Mesendoderm (in vitro differentiated cells): ENCODE measurements at places on chromosomes 11 and 22.
A peak's percentile ranks its signal among the peaks of the same experiment; 100 is the strongest.

DNA sequence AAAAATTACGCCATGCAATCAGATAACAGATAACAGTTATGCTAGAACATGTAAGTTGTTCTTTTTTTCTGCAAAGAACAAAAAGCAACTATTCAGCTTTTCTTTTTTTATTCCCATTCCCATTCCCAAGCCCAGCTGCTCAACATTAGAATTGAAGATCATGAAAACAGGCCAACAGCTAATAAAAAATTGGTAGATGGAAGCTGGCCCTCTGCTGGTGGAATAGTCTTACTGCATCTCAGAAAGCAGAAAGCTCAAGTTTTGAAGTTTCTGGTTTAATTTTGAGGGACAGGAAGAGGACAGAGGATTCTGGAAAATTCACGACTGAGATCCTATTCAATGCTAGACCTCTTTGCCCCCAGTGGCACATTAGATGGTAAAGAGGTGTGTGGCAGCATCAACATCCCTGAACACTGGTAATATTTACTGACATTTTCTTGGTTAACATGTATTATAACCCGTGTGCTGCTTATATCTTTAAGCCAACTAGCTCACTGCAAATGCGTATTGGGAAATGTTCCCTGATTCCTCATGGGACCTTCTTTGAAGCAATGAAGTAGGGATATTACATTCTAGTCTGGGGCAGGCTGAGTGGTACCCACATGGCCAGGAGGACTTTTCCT lies 591.2 kb downstream of the OPCML start:
- DNase-seq, result peak; percentile 35

DNA sequence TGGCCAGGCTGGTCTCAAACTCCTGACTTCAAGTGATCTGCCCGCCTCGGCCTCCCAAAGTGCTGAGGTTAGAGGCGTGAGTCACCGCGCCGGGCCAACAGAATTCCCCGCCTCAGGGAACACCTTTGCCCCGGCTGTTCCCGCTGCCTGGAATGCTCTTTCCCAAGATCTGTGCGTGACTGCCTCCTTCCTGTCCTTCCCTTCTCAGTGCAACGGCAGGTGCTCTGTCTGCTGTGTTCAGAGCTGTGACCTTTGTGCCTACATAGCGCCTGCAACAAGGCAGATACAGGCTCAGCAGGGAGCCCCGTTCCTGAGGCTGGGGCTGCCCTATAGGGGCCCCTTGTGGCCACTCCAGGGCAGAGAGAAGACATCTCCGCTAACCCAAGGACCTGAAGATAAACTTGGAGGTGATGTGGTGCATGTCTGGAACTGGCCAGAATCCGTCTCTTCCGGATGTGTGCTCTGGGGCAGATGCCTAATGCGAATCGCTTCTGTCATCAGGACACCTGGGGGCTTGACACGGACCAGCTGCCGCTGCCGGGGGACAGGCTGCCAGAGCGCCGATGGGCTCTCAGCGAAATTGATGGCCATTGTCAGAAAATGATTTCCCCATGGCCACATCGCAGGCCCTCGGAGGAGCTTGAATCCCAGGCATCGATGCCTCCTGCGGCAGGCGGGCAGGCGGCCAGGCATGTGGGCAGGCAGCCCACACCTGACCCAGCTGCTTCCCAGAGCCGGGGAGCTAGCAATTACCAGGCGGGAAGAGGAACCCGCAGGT lies 43.5 kb upstream of the TCF20 start:
- peak; percentile 94 for DNase-seq

DNA sequence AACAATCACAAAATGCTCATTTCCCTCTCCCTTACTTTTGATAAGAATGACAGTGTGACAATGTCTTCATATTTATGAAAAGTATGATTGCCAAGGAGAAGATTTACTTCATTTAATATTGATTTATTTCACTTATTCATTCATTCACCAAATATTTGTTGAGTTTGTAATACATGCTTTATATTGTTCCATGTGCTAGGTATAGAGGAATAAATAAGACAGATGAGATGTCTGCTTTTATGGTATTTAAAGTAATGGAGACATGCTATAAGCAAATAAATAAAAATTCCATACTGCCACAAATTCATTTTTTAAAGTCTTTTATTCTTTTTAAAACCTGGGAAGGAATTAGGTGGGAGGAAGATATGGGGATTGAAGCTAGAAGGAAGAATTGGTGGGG lies 289.4 kb downstream of the GUCY1A2 start:
- DNase-seq, result no peak

- DNase-seq, result peak; percentile 67
Measured at GRCh38 chr11:130427581-130428315, 661 bp downstream of the ADAMTS8 start.

DNA sequence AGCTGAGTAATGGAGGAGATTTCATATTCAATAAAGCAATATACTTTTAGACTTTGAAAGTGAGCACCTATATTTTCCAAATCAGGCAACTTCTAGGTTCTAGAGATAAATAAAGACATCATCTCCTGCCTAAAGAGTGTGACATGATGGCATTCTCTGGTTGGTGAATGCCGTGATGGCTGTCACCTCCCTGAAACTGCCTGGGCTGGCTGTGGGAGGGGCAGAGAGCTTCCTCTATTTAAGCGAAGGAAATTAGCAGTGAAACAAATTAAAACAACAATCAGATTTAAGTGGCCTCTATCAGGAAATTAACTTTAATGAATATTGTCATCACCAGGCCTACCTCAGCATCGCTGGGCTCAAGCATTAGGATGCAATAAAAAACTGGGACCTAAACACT lies 113.9 kb downstream of the ARL14EP start:
- DNase-seq, result peak; percentile 40

DNA sequence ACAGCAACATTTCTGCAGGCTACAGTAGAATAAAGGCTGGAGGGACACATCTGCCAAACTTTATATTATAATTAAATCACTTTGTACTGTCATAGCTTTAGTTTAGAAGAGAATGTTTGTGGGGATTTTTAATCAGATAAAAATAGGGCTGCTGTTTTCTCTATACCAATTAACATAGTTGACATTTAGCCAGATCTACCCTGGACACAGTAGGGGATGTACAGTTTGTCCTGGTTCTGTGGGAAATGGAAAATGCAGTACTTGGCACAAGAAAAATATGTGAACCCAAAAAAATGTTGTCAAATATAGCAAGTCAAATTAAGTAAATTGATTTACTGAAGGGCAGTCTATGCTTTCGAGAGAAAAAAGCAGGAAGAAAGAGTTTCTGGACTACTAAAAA lies 20.8 kb upstream of the PICALM start:
- DNase-seq, result no peak

GRCh38 chr11:17932472-17932871 lies 80.4 kb downstream of the SERGEF start:
- peak; percentile 11 for DNase-seq

GRCh38 chr22:48025096-48025495 lies 1262.6 kb downstream of the TBC1D22A start:
- DNase-seq, result no peak

- DNase-seq, result no peak
Measured at GRCh38 chr11:126337126-126337473, 18.4 kb upstream of the ST3GAL4 start.

GRCh38 chr11:43789700-43790443 lies 90.8 kb upstream of the ALKBH3 start:
- no peak for DNase-seq

DNA sequence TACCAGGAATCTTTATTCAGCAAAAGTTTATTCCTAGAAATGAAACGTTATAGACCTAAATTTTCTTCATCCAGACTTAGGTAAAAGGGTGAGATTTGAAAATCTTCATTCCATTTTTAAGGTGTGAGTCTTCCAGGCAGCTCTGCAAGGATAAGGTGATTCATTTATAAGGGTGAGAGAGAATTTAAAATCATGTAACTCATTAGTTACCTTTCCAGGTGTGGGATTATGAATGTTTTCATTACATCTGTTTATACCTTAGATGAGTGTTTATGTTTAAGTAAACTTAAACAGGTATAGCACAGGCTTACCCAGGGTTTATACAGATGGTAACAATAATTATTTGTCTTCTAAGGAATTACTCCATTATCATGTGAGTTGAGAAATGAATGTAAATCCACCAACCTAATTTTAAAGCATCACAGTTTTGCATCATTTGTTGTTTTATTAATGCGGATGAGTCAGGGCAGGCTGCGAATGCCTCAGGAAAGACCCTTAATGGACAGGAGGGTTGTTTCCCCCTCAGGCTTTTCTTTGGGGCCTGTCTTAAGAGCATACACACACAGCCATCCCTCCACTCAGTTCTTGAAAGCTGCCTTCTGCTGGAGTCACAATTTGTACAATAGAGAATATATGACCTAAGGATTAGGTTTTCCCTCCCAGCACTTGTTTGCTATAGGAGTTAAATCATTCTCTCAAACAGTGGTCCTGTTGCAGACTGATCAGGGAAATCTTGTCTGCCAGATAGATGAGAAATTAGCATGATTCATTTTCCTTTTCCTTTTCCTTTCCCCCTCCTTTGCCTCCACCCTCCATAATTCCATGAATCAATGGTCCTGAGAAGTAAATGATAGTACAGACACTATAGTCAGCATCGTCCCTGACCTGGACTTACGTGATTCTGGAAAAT lies 3.0 kb downstream of the PRSS23 start:
- no peak for DNase-seq

GRCh38 chr11:82895437-82896091 lies 4.7 kb downstream of the PRCP start:
- no peak for DNase-seq

- no peak for DNase-seq
Measured at GRCh38 chr11:115700496-115700895, 196.3 kb upstream of the CADM1 start.

GRCh38 chr11:11978792-11979487 lies 29.5 kb downstream of the DKK3 start:
- peak; percentile 86 for DNase-seq

GRCh38 chr11:66905631-66906030 lies 48.8 kb downstream of the LRFN4 start:
- no peak for DNase-seq

GRCh38 chr22:43202756-43203410 lies 15.9 kb upstream of the TTLL12 start:
- peak; percentile 49 for DNase-seq

DNA sequence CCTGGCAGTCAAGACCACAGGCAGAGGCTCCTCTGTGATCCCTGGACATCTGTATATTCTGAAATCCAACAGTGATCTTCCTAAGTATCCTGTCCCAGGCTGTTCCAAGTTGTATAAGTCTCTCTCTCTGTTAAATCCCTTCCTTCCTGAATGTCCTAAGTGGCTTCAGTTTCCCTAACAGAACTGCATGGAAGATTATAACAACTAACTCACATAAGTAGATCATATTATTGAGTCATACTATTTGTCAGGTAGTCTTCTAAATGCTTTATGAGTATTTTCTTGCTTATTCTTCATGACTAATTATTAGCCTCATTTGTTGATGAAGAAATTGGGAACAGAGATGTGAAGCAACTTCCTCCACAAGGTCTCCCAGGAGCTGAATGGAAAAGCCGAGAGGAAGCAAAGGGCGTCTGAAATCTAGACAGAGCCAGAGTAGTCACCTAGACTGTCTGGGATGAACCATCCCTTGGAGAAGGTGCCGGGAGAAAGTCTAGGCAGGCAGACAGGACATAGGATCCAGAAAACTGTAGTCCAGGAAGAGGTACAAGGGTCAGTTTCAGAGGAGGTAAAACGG lies 93.2 kb upstream of the FAT3 start:
- DNase-seq, result no peak

- no peak for DNase-seq
Measured at GRCh38 chr11:43053638-43054412, 258.0 kb upstream of the API5 start.

- no peak for DNase-seq
Measured at GRCh38 chr11:126413843-126414405, 58.4 kb downstream of the ST3GAL4 start.

- no peak for DNase-seq
Measured at GRCh38 chr22:28379951-28380350, 299.7 kb downstream of the TTC28 start.

GRCh38 chr22:20571531-20572007 lies 64.2 kb downstream of the MED15 start:
- peak; percentile 44 for DNase-seq

DNA sequence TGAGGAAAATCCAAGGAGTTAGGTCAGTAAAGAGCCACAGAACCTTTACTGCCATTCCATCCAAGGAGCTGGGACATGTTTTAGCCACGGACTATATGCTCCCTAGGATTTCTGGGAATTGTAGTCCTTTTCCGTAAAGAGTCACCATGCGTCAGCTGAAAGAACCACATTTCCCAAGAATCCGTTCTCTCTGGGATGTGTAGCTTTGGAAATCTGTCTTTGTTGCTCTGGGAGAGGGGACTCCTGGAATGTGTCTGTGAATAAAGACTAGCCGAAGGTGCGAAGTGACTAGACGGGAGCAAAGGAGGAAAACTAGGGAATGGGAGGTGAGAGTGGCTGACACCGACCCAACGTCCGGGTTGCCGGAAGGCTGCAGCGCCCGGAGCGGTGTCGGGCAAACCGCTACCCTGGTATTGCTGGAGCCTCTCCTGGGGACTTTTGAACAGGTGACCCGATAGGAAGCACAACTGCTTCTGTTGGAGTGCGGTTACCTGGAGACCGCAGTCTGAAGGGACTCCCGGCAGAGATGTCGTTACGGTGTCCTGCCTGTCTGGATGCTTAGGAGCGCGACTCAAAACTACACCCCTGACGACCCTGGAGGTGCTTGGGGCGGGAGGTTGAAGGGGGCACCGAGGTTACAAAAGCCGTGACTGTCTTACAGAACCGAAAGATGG lies at the start of gene IFTAP:
IFTAP (plus strand) TSS at position 187 of the 674 bp plus-strand sequence. CDS start 15,602 bp downstream, outside the sequence.
- DNase-seq, result peak; percentile 98

GRCh38 chr11:61732705-61733104 lies 19.7 kb upstream of the MYRF start:
- no peak for DNase-seq

DNA sequence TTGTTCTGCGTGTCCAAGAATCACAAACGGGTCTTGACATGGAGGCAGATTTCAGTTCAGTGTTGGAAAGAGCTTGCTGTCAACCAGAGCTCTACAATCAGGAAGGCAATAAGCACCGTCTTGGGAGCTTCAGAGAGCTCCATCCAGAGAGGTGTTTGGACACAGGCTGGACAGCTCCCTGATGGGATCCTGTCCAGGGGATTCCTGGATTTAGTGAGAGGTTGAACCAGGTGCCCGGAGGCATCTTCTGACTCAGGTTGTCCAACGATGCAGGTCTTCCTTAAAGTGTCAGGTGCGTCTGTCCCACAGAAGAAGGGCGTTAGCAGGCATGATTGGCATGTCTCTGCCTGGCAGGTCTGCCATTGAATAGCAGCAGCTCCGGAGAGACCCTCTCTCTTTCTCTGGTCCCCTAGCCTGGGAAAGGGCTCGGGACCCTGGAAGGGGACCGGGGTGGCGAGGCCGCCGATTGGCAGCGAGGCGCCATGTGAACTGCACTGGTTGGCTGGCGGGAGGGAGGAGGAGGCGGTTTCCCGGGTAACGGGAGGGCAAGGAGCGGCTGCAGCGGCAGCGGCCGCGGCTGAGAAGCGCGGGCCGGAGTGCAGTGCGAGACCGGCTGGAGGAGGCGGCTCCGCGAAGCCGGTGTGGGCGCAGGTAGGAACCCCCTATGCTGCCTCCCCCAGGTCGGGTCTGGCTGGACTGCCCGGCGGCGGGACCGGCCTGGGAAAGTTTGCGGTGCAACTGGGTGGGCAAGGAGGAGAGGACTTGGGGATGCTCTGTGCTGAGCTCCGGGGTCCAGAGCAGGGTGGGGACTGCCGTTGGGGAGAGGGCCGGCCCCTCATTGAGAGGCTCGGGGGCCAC lies 104.1 kb upstream of the E2F8 start:
- peak; percentile 71 for DNase-seq
